ENCODE measurements at places on chromosomes 11 and 22. TPM values are rescaled to one million over a fixed set of nuclear protein-coding genes. Genes with fewer than 3 reads are reported as not detected.

DNA sequence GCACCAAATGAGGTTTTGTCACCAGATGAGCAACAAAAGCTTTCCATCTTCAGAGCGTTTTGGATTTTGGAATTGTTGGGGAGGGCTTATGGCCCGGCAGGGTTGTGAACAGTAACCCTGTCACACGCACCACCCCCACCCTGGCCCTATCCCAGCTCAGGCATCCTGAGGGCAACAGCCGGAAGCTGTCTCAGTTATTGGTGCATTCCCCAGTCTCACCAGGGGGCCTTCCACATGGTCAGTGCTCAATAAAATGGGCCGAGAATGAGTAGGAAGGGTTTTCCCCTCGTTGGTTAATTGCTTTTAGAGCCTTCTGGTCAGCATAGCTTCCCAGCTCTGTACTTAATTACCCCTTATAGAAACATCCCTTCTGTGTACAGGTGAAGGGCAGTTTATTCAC lies 46.0 kb downstream of the LRP5 start:
- no peaks in the 10 kb centered on the region for H3K27me3 ChIP-seq
- H3K36me3 ChIP-seq: peaks cover 48% of the 10 kb centered on the region
- no peak overlapping the region for H3K4me3 ChIP-seq
- DNase-seq: no peak
- H3K4me1 ChIP-seq: peaks cover 19% of the 10 kb centered on the region

Gene NELL1
- 15.4 TPM for total RNA-seq

Gene SCGB2A2
- not detected for total RNA-seq

Gene HSD17B12
- 148 TPM for total RNA-seq

- no peaks in the 10 kb centered on the region for H3K36me3 ChIP-seq
- H3K27ac ChIP-seq: no peak overlapping the region
- H3K27me3 ChIP-seq: peaks cover 9% of the 10 kb centered on the region
- peak; percentile 39 for DNase-seq
- no peaks in the 10 kb centered on the region for H3K4me1 ChIP-seq
Observed at GRCh38 chr11:129611661-129612446, 203.8 kb upstream of the TMEM45B start.

DNA sequence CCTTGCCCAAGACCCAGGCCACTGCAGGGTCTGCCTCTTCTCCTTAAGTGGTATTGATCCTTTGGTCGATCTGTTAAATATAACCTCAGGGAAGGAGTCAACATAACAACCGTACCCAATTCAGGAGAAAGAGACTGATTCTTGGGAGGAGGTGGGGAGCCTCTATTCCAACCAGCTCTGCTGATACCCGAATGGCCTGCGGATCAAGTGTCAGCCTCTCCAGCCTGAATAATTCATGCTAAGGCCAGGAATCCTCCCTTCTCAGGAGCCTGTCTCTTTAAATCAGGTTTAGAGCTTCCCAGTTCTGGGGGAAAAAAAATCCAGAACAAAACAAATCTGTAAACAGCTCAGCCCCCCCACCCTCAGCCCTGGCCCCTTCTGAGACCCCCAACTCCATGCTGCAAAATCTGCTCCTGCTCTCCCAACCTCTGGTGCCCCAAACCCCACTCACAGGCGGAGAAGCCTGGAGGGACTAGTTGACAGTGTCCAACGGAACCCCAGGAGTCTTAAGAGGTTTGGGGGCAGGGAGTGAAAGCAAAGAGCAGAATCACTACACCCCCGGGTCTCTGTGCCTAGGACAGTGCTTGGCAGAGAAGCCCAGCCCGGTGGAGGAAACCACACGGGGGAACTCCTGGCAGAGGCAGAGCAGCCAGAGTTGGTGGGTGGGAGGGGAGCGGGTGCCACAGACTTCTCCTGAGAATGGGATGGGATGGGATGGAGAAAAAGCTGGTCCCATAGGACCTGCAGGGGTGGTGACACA lies 863 bp upstream of the TPBGL start:
- H3K36me3 ChIP-seq: no peaks in the 10 kb centered on the region
- DNase-seq: no peak
- peaks cover 16% of the 10 kb centered on the region for H3K4me1 ChIP-seq
- no peak overlapping the region for H3K4me3 ChIP-seq
- H3K27ac ChIP-seq: no peak overlapping the region

Gene HIPK3
- 93.3 TPM for total RNA-seq

- H3K36me3 ChIP-seq: peaks cover 42% of the 10 kb centered on the region
- H3K27ac ChIP-seq: peak overlapping the region; percentile 45
- H3K4me1 ChIP-seq: peaks cover 74% of the 10 kb centered on the region
- no peaks in the 10 kb centered on the region for H3K27me3 ChIP-seq
- DNase-seq: peak; percentile 37
- H3K4me3 ChIP-seq: no peak overlapping the region
Observed at GRCh38 chr11:68528630-68529029, 68.1 kb downstream of the PPP6R3 start.

- peaks cover 70% of the 10 kb centered on the region for H3K4me1 ChIP-seq
- no peaks in the 10 kb centered on the region for H3K27me3 ChIP-seq
- no peak for DNase-seq
- peaks cover 78% of the 10 kb centered on the region for H3K36me3 ChIP-seq
- H3K4me3 ChIP-seq: no peak overlapping the region
Observed at GRCh38 chr22:50287731-50288130, 17.6 kb upstream of the MAPK11 start.

Gene KCNJ1
- not detected for total RNA-seq

Gene CXCR5
- total RNA-seq: not detected

All from stomach (tissue), 19 donors.